B cell (primary cell): ENCODE measurements at places on chromosomes 11 and 22. TPM values are rescaled to one million over a fixed set of nuclear protein-coding genes. Genes with fewer than 3 reads are reported as not detected.

DNA sequence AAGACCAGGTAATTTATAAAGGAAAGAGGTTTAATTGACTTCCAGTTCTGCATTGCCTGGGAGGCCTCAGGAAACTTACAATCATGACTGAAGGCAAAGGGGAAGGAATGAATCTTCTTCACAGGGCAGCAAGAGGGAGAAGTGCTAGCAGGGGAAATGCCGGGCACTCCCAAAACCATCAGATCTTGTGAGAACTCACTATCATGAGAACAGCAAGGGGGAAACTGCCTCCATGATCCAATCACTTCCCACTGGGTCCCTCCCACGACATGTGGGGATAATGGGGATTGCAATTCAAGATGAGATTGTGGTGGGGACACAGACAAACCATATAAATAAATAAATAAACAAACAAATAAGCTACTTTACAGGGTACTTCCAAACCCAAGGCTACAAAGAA lies 28.8 kb upstream of the EXPH5 start:
- no peak for DNase-seq

GRCh38 chr11:87724358-87724757 lies 450.9 kb downstream of the RAB38 start:
- DNase-seq = no peak

GALR3 gene
- not detected in 2 replicates for total RNA-seq

DNA sequence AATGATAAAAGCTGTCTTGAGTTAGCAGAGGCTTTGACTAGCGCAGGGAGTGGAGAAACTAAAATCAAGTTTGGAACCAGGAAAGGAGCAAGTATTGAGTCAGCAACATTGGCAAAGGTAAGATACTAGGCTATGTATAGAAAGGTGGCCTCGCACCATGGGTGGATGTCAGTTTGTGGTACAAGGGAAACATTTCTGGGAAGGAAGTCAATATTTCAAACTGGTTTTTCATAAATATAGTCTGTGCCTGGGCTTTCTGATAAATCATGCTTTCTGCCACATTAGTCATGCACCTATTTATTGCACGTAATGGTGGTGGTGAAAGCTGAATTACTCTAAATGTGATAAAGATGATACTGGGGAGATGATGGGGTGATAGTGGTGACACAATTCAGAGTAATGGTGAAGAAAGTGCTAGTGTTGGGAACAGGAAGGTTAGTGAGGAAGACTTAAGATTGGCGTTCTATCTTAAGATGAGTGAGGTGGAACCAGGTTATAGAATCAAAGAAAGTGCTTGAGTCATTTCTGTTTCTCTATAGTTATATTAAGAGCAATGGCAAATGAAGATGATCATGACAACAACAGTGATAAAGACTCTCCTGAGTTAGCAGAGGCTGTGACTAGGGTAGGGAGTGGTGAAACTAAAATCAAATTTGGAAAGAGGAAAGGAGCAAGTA lies 729.0 kb downstream of the FAM181B start:
- DNase-seq = no peak

GRCh38 chr11:61695917-61696316 lies 15.7 kb downstream of the DAGLA start:
- peak; percentile 62 for DNase-seq

MAPK8IP1 gene
- total RNA-seq = 1.4 and 2.1 TPM in 2 replicates

- peak; percentile 86 for DNase-seq
These were observed at the start of gene GSTP1 for GRCh38 chr11:67583247-67584204. GSTP1 (plus strand) TSS chr11:67583812; CDS start chr11:67583844, 32 bp downstream.

DNA sequence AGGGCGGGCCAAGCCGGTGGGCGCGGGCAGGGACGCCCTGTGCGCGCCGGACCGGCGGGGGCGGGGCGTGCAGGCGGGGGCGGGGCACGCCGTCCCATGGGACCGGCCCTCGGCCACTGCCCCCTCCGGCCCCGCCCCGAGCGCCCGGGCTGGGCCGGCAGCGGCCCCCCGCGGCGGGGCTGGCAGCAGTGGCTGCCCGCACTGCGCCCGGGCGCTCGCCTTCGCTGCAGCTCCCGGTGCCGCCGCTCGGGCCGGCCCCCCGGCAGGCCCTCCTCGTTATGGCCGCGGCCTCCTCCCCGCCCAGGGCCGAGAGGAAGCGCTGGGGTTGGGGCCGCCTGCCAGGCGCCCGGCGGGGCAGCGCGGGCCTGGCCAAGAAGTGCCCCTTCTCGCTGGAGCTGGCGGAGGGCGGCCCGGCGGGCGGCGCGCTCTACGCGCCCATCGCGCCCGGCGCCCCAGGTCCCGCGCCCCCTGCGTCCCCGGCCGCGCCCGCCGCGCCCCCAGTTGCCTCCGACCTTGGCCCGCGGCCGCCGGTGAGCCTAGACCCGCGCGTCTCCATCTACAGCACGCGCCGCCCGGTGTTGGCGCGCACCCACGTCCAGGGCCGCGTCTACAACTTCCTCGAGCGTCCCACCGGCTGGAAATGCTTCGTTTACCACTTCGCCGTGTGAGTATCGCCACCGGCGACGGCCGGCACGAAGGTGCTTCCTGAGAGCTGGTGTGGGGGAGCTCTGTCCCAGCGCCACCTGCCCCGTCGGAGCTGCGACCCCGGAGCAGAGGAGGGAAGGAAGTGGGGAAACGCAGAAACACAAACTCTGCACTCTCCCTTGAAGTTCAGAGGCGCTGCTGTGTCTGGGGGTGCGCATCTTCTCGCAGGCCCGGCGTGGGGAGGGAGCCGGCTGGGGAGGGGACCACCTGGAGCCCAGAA lies at the start of gene KCNQ1:
Gene KCNQ1 (plus strand): TSS at position 188 of the 925 bp plus-strand sequence. CDS start 91 bp downstream, at position 279.
- DNase-seq = peak; percentile 76

GRCh38 chr22:33659448-33659847 lies 260.8 kb downstream of the LARGE1 start:
- DNase-seq = no peak

DNA sequence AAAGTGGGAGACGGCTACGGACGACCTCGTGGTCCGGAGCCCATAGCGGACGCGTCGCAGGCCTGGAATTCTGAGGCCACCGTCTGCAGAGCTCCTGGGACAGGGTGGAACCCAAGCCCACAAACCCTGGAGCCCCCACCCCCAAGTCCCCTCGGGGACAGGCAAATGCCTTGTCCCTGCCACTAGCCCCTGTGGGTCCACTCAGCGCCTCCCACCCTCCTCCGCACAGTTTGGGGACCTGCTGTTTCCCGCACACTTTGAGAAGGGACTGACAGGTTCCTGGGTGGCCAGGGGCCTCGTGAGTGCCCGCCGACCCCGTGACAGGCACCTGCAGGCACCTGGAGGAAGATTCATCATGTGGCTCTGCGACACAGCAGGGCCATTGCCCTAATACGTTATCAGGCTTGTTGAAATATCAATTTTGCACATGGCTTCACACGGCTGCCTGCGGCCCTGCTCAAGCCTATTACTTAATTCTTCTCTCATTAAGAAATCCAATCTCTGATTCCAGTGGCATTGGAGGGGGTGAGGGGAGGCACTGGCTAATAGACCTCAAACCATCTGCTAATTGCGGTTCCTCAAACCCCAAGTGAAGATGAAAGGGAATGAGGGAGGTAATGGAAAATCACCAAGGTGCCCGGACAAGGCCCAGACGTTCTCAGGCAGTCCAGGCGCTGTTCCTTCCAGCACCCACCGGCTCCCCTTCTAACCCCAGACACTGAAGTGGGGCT lies 672.5 kb downstream of the BRD1 start:
- no peak for DNase-seq

GRCh38 chr11:14872032-14872431 lies 20.0 kb downstream of the CYP2R1 start:
- DNase-seq = no peak

EHF gene
- 0.24 TPM in 1 of 2 replicates, not detected in the other for total RNA-seq

CLMP gene
- not detected in 2 replicates for total RNA-seq

- no peak for DNase-seq
These were observed 391.3 kb downstream of the NXPE2 start for GRCh38 chr11:115069599-115069998.

GRCh38 chr11:72375241-72375960 lies 58.9 kb downstream of the CLPB start:
- no peak for DNase-seq

GRCh38 chr11:65053827-65054508 lies 4.4 kb downstream of the NAALADL1 start:
- DNase-seq = peak; percentile 67

GRCh38 chr11:97225794-97226193 lies 836.0 kb downstream of the JRKL start:
- DNase-seq = no peak

DNA sequence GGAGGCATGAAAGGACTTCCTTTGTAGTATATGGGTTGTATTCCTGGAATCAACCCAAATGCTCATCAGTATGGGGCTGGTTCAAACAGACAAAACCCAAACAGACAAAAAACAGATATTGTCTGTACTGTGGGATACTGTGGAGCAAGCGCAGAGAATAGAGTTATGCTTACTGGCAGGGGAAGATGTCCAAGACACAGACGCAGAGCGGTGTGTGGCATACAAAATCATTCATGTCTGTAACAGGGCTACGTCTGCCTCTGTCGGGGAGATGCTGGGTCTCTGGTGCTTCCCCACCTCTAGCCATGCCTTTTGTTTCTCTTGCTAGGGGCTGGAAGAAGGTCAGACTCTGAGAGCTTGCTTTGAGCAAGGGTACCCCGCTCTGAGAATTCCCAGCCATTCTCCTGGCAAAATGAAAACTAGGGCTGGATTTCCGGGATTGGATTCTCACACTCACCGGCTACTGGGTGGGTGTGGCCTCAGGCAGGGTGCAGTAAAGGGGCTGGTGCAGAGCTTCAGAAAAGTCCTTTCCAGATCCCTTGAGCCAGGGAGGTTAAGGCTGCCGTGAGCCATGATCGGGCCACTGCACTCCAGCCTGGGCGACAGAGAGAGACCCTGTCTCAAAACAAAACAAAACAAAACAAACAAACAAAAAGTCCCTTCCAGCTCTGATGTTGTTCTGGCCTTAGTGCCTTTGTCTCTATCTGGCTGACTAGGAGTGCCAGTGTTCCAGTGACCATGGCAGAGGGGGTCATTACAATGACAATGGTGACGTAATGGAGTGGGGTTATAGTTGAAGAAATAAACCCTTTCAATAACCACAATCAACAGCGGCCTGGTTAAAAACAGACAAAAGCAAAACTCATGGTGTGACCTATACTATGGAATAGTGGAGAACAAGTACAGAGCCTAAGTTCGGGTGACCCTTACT lies 2.9 kb upstream of the ABCC8 start:
- DNase-seq = no peak

DNA sequence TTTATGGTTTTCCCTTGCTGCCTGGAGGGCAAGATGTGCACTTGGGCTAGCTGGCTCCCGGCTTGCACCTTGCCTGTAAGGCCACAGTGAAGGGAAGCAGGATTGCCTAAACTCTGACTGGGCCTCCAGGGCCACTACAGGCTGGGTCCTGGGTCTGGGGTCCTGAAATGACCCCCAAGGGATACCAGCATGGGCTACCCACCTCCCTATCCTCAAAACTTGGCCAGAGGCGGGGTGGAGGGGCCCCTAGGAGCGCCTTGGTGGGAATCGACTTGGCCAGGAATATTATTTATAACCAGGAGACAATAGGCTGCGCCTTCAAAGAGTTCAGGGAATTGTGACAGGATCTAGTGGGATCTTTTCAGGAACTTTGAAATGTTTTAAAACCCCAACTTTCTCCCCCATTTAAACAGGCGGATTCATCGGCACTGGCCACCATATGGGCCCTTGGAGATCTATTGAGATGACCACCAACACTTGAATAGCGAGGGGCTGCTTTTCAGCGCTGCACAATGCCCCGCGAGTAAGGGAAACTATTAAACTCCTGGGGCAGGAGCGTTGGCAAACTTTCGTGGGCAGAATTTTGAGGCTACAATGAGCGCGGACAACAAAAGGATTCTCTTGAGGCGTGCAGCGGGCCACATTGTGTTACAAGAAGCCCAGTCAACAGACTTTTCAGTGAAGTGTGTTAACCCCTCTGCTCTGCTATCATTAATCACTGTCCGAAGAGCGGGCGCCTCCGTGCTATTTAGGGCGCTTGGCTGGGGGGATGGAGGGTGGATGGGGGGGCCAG lies 15.2 kb downstream of the PAX6 start:
- DNase-seq = no peak

NRIP3 gene
- total RNA-seq = 0.56 and 0.59 TPM in 2 replicates

SLC16A8 gene
- not detected in 2 replicates for total RNA-seq

DNA sequence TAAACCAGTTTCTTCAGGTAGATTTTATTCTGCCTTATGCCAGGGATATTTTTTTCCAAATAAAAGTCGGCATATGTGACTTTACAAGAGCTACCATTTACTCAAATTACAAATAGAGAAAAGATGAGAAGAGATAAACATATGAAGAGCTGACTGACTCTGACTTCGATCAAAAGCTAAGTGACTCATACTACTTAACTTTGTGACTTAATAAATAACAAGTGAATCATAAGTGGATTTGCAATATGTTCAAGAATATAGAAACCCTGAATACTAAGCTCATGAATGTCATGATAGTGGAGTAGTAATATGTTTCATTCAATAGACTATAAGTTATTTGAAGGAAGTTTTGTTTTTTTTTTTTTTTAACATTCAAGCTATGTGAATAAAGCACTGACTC lies 130.5 kb upstream of the ANO3 start:
- no peak for DNase-seq

GRCh38 chr11:112229159-112229558 lies 2.9 kb downstream of the PTS start:
- no peak for DNase-seq

SHANK2 gene
- total RNA-seq = 0.07 and 0.19 TPM in 2 replicates

WT1 gene
- total RNA-seq = not detected in 2 replicates

DNA sequence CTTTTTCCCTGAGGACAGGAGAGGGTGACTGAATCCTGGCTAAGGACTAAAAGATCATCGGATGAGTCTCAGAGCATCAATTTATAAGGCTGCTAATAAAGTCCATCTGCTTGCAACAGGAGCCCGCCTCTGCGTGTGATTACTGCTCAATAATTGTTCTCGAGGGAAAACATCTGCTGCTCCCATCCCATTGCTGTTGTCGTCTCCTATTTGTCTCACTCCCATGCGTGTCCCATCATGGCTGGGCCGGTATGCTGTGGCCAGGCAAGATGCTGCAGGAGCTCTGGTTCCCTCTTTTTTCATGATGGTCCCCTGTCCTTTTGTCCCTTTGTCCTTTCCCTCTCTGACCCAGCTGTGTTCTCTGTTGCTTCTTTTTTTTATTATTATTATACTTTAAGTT lies 121.2 kb downstream of the SPATA19 start:
- DNase-seq = no peak

SCYL1 gene
- 72.3 and 85.5 TPM in 2 replicates for total RNA-seq

GRCh38 chr11:125348674-125349309 lies 147.3 kb downstream of the FEZ1 start:
- DNase-seq = peak; percentile 34

- DNase-seq = peak; percentile 92
These were observed at the start of gene USP28 for GRCh38 chr11:113875234-113876073. USP28 (minus strand) TSS chr11:113875572; CDS start chr11:113875501, 71 bp downstream.

- DNase-seq = no peak
These were observed 130.1 kb upstream of the NARS2 start for GRCh38 chr11:78704811-78705210.

KCNK4 gene
- total RNA-seq = 0.32 and 0.39 TPM in 2 replicates

- no peak for DNase-seq
These were observed 1.7 kb upstream of the INCENP start for GRCh38 chr11:62122076-62122475.
